ENCODE measurements at places on chromosomes 3 and 15.

- DNase-seq: no peak
Measured at GRCh38 chr3:120894316-120895057, 13.5 kb upstream of the STXBP5L start.

GRCh38 chr3:59514865-59515482 is 465.1 kb upstream of the CFAP20DC start:
- DNase-seq: no peak

GRCh38 chr15:71261418-71261817 is 146.1 kb downstream of the THSD4 start:
- DNase-seq: no peak

DNA sequence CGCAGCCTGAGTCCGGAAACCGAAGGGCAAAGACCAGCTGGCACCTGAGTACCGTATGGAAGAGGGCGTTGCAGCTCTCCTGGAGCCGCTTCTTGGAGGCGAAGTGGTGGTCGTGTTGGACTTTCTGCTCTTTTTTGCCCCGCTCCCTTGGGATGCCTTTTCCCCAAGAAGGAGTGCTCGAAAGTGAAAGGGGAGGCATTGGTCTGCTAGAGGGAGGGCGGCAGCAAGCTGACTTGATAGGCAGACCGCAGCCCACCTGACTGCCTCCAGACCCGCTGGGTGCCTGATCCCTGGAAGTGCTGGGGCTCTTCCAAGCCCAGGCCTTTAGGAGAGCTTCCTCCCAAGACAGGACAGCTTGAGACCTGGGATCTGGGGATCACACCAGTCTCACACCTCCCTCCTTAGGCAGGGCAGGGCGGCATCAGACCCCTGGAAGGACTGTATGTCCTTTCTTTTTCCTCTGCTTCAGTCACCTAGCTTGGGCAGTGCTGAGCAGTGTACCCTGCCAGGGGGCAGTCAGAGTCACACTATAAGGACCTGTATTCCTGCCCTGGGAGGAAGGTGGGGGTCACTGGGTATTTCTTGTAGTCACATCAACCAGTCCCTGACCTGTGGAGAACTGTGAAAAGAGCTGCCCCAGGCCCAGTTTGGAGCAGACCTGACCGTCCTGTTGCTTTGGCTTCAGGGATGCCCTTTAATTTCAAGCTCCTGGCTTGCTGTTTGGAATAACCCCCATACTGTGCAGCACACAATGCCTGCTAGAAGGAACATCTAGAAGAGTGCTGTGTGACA is 2.1 kb downstream of the ACVR2B start:
- no peak for DNase-seq

- peak; percentile 47 for DNase-seq
Measured at GRCh38 chr15:42035435-42035761, 14.6 kb upstream of the PLA2G4E start.

DNA sequence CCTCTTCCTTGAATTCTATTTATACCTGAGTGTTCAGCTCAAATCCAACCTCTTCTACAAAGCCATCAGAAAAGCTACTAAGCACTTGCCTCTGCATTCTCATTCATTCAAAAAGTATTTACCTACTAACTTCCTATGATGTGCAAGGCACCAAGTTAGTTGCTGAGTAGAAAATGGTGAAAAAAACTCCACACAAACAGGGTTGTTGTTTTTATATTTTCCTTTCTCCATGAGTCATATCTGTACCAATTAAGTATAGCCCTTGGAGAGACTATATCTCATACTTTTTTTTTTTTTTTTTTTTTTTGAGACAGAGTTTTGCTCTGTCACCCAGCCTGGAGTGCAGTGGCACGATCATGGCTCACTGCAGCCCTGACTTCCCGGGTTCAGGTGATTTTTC is 67.7 kb downstream of the IGF2BP2 start:
- no peak for DNase-seq

- DNase-seq: no peak
Measured at GRCh38 chr15:92079047-92079446, 225.5 kb downstream of the SLCO3A1 start.

GRCh38 chr15:84891339-84891738 is 6.9 kb downstream of the SLC28A1 start:
- DNase-seq: no peak

DNA sequence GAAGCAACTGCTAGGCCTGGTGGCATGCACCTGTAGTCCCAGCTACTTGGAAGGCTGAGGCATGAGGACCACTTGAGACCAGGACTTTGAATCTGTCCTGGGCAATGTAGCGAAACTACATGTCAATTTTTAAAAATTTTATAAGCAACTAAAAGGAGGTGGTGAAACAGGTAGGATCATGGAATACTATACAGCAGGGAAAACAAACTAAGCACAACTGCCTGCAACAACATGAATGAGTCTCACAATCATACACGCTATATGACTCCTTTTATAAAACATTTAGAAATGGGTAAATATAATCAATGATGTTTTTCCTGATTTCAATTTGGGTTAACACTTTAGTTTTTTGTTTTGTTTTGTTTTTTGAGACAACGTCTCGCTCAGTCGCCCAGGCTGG is 29.5 kb upstream of the CNBP start:
- no peak for DNase-seq

DNA sequence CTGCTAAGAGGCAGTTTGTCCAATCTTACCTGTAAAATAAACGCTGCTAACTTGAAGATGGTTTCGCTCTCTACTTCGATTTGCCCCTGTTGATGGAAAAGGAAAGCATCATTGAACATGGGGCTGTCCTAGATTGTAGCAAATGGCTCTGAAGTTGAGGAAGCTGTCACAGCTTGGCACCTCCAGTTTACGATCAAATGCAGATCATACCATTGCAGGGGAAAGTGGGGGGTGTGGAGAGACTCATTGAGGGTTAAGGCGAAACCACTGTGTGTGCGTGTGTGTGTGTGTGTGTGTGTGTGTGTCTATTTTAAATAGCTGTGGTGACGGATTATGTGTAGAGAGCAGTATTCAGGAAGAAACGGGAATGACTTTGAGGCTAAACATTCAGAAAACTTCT is 127.6 kb upstream of the LMOD3 start:
- DNase-seq: no peak

GRCh38 chr15:23854912-23855659 is 168.0 kb upstream of the NDN start:
- DNase-seq: no peak

- DNase-seq: no peak
Measured at GRCh38 chr3:68060191-68060590, 405.8 kb upstream of the SUCLG2 start.

DNA sequence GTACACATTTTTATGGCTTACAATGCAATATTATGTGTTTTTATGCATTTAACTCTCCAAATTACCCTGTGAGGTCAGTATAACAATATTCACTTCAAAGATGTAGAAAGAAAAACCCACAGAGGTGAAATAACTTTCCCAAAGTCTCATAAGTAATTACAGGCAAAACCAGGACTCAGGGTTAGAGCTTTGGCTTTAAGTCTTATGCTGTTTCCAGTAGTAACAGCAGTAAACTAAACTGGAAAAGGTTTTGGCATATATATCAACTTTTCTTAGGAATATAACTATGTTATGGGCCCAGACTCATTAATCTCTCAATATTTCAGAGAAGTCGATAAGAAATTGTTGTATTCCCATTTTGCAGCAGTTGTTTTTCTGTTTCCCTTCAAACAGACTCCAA is 206.3 kb upstream of the KCNMB2 start:
- DNase-seq: no peak

DNA sequence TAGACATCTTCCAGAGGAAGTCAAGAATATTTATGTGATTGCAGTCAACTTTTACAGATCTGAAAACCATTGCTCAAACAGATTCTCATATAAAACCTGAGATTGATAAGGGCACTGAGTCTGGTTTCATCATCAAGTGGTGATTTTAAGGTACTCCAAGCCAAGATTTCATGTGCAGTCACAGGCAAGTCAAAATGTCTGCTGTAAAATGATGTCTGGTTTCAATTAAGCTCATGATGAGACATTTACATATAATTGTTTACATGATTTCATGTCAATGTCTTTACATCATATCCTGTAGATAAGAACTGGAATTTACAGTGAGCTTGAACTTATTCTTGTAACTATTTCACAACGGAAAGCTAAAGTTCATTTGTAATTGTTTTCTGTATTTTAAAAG is 1215.5 kb downstream of the ROBO2 start:
- no peak for DNase-seq

GRCh38 chr3:53570081-53570480 is 75.7 kb downstream of the CACNA1D start:
- DNase-seq: no peak

- DNase-seq: no peak
Measured at GRCh38 chr3:129992781-129993180, 18.3 kb downstream of the TRH start.

- peak; percentile 87 for DNase-seq
Measured at GRCh38 chr15:69161079-69161877, 843 bp downstream of the GLCE start.

DNA sequence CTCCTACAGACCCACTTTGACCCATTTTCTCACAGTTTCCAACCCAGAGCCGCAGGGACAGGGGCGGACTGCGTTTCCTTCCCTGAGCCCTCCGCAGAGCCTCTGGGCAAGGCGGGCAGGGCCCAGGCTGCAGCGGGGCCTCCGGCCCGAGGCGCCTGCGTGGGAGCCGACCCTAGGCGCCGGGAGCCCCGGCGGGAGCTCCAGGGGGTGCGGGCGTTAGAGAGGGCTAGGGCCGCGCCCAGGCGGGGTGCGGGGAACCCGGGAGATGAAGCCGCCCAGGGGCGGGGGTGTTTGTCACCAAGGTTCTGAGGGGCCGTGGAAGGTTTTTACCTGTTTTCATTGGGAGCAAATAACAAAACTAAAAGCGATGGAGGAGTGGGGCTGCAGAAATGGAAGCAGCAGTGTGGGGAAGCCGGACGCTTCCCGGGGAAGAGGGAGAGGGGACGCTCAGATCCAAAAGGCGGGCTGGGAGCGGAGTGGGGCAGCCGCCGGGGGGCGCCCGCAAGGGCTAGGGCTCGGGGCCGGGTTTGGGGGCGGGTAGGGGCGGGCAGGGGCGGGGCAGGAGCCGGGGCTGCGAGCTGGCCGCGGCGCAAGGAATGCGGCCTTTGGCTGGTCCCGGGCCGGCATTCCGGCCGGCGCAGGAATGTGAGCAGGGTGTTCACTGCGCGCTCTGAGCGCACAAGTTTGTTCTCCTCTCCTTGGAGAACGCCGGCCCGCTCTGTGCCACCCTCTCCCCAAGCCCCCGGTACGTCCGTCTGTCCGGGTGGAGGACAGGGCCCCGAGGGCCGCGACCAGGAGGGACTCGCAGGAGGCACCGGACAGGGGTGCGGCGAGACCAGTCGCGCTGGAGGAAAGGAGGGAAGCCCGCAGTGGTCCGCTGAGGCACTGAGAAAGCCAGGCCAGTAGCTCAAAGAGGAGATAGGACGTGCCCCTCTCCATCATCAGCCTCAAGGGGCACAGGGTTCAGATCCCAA is 61.1 kb downstream of the AMOTL2 start:
- DNase-seq: no peak

DNA sequence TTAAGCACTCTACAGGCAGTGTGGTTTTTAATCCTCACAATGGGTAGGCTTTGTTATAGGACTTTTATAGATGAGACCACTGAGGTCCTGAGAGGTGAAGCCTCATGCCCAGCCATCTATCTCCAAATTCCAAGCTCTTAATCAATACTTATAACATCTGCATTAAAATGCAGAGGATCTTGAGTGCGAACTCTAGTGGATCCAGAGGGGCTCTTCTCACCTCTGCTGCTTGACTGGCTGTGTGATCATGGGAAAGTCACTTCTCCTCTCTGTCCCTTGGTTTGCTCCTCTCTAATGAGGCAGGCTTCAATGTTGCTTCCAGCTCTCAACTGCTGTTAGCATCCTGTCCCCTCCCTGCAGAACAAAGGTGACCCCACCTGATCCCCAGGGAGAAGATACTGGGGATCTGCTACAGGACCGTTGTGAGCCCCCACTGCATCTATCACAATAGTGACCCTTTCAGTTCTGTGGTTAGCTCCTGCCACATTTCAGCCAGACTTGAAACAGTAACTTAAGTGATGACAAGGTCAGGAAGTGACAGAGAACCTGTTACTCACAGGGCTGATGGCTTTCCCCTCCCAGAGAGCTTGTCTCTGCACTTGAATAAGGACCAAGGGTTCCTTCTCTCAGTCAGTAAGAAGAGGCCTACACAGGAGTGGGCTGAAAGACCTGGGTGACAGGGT is 1.3 kb downstream of the SLC27A2 start:
- no peak for DNase-seq
